ENCODE measurements at places on chromosomes 1 and 21.
A peak's percentile ranks its signal among the peaks of the same experiment; 100 is the strongest.

GRCh38 chr1:117270679-117271078 lies 60.0 kb upstream of the VTCN1 start:
- DNase-seq, result no peak

- DNase-seq, result no peak
These were observed 113.1 kb upstream of the RGS18 start for GRCh38 chr1:192045131-192045530.

- DNase-seq, result peak; percentile 35
These were observed 674 bp downstream of the CEP350 start for GRCh38 chr1:179955287-179955680.

GRCh38 chr1:4268262-4268888 lies 368.3 kb upstream of the C1orf174 start:
- DNase-seq, result no peak

DNA sequence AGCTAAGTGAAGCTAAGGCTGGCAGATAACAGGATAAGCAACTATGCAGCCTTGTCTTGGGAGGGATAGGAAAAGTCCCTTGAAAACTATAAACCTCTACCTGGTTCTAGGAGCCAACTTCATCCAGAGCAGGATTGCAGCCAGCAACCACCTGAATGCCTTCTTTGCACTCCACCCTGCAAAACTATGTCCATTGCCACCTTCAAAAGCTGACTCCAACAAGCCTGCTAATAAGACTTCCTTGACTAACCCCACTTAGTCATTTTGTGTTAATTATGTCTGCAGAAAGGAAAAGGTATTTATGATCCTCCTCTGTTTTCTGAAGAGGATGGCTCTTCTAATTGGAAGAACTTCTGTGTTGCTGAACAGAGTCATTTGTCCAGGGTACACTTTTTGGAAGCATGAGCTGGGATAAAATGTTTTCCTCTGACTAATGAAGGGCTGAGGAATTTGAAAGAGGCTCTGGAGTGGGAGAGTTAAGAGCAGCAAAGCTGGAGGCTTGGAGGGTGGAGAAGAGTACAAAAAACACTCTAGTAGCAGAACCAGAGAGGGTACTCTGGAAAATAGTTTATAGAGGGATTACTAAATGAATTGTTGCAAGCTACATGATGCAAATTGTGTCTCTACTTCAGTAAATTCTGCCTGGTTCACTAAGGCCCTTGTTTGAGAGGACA lies 9.6 kb upstream of the RIMKLA start:
- no peak for DNase-seq

- DNase-seq, result no peak
These were observed 49.2 kb downstream of the ZP4 start for GRCh38 chr1:237841485-237841884.

GRCh38 chr1:153866045-153866850 lies 56.5 kb downstream of the GATAD2B start:
- no peak for DNase-seq

DNA sequence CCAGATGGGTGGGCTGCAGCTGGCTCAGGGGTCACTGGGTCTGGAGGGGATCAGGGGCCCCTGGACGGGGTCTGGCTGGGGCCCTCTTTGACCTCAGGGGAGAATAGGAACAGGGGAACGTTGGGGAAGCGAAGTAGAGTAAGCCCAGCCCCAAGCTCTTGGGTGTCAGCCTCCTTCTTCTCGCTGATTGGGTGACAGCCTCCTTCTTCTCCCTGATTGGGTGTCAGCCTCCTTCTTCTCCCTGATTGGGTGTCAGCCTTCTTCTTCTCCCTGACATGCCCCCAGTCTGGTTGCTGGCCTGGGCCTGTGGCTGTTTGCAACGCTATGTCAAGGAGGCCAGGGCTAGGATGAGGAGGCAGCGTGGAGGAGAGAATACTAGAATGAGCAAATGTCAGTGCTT lies 76.7 kb upstream of the CASZ1 start:
- no peak for DNase-seq

DNA sequence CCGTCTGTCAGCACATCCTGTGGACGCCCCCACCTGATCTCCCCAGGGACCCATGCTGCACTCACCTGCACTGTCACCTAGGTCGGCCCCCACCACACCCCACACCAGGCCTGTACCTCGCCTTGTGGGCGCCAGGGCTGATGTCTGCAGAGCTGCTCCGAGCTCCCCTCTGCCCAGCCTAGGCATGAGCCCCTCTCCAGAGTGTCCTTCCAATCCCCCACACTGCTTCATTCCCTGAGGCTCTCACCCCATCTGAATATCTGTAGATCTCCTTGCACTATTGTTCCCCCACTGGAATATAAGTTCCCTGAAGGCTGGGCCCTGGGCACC lies 12.2 kb downstream of the UMODL1 start:
- no peak for DNase-seq

DNA sequence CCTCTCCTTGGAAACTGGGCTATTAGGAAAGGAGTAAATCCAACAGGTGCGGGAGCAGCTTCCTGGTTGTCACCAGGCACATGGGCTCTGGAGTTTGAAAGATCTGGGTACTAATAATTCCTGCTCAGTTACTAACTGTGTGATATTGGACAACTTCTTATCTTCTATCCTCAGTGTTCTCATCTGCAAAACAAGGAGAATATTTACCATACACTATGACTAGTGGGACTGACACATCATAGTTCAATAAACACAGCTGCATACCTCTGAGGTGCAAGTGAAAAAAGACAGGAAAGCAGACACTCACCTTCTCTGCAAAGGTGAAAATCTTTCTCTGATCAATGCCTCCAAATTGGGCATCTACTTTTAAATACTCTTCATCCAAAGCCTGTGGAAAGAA lies 19.7 kb downstream of the YARS1 start:
- DNase-seq, result no peak

GRCh38 chr1:59290193-59290949 lies 6.5 kb upstream of the FGGY start:
- peak; percentile 36 for DNase-seq

GRCh38 chr21:15383588-15383987 lies 318.8 kb upstream of the NRIP1 start:
- DNase-seq, result no peak

- no peak for DNase-seq
These were observed 11.8 kb upstream of the RHBDL2 start for GRCh38 chr1:38953433-38953860.

DNA sequence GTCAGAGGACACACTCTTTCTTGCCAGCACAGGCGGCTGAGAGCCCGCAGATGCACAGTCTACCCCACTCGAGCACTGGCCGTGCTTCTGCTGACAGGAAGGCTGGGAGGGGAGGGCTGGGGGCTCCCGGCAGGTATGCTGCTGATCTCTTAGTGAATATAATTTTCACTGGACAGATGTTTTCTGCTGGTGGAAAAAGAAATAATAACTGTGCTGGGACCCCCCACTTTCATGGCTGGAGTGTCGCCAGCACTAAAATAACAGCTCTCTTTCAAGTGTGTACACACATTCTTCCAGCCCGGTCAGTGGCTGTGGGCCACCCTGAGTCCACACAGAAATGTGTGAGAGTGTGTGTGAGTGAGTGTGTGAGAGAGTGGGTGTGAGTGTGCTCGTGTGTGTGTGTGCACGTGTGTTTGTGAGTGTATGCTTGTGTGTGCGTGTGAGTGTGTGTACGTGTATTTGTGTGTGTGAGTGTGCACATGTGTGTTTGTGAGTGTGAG lies 167.7 kb upstream of the USP24 start:
- no peak for DNase-seq

DNA sequence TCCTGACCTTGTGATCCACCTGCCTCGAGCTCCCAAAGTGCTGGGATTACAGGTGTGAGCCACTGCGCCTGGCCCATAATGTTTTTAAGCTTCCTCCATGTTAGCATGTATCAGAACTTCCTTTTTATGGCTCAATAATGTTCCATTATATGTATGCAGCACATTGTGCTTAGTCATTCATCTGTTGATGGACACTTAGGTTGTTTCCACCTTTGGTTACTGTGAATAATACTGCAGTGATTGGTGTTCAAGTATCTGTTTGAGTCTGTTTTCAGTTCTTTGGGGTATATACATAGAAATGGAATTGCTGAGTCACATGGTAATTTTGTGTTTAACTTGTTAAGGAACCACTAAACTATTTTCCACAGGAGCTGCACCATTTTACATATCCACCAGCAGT lies 17.7 kb downstream of the CMPK1 start:
- DNase-seq, result peak; percentile 14

- no peak for DNase-seq
These were observed 398.5 kb upstream of the ADAMTS5 start for GRCh38 chr21:27365394-27365793.

GRCh38 chr1:85629532-85629920 lies 49.0 kb downstream of the CCN1 start:
- DNase-seq, result peak; percentile 34

- no peak for DNase-seq
These were observed 413.7 kb downstream of the PTPRU start for GRCh38 chr1:29650041-29650400.

- no peak for DNase-seq
These were observed 33.5 kb upstream of the IL19 start for GRCh38 chr1:206736878-206737728.

GRCh38 chr1:56979986-56980755 lies 14.4 kb upstream of the C8B start:
- no peak for DNase-seq

GRCh38 chr21:16741141-16741665 lies 771.6 kb upstream of the CXADR start:
- DNase-seq, result no peak

DNA sequence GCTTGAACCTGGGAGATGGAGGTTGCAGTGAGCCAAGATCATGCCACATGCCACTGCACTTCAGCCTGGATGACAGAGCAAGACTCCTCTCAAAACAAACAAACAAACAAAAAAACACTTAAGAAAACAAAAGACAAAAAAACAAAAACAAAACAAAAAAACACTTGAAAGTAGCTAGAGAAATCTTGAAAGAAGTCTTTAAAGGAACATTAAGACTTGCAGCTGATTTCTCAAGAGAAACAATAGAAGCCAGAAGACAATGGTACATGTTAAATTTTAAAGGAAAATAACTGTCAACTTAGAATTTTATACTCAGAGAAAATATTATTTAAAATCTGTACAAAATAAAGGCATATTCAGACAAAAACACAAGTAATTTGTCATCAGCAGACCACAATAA lies 71.3 kb downstream of the HLX start:
- no peak for DNase-seq

- DNase-seq, result no peak
These were observed 180.7 kb downstream of the KAZN start for GRCh38 chr1:14778898-14779865.

- no peak for DNase-seq
These were observed 34.7 kb upstream of the RGL1 start for GRCh38 chr1:183769956-183770815.

DNA sequence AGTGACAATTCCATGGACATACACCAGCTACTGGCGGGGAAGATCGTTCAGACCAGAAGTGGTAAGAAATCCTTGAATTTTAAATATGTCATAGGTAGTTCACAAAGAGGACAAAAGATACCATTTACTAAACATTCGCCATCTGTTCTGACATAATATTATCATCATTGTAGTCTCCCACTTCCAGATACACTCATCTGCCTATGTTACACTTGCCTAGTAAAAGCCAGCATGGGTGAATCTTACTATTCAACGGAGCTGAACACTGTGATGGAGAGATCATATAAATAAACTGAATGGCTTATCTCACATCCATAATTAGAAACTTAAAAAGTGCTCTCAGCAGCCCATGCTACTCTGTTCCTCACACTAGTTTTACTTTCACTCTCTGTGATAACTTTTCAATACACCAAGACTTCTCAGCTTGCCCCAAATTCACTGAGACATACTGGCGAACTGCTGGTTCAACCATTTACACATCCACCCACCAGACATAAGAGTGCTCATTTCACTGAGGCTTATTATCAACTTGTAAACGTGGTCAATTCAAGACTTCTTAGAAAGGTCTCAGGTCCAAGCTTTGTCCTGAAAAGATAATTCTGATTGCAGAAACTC lies 463 bp upstream of the PRRC2C start:
- DNase-seq, result no peak

DNA sequence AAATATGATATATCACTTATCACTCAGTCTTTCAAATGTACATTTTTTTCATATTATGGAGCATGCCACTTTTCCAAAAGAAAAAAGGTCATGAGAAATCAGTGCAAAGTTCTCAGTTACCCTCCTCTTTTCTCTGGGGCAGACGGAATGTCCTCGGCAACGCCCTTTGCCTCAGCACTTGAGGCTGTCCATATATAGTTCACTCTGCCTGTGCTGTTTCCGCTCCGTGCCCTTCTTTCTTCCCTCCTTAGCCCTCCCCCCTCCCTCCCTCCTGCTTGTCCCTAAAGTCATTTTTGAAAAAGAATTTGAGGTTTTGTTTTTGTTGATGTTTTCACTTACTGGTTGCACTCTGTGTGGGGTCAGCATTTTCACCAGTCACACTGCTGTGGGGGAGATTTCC lies 5.4 kb downstream of the BARHL2 start:
- no peak for DNase-seq

DNA sequence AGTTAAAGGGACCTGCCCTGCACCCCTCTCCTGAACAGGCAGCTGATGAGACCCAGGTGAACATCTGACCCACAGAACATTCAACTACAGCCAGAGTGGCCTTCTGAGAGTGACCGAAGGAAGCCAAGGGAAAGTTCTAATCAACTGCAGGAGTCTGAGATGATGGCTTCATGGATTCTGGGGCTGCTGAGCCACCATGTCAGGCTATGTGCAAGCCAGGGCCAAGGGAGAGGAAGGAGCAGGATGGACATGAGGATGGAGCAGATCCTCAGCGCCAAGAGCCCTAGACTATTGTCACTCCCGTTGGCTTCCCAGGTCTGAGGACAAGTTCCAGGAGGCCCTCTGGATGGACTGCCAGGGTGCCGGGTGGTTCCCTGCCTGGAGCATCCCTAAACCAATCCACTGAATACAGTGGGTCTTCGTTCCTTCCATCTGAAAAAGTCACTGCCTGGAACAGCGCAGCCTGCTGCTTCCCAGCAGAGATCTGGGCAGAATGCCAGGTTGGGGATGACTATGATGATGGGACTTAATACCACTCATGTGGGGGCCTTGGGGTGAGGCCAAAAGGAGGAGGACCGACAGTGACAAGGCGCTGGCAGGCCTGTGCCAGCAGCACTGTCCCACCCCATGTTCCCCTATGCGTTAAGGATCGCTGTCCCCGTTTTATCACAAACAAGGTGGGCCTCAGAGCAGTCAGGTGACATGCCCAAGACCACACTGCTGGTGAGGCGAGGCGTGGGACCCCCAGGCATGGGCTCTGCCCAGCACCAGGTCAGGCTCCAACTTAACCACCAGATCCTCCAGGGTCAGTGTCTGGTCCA lies 19.8 kb downstream of the SPOCD1 start:
- peak; percentile 80 for DNase-seq

DNA sequence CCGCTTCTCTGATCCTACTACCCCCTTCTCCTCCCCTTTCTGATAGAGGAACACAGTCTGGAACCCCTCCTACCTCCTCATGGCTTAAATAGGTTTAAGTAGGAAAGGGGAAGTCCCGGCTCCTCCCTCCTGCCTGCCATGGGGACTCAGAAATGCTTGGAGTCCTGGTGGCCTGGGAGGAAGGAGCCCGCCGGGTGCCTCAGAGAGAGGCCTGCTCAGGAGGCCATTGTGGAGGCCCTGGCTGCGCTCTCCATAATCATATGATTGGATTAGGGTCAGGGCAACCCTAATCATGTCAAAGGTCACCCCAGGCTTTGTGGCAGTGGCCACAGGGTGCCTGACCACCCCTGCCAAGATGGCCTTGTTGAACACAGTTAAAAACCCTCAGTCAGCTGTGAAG lies 29.0 kb downstream of the WNT3A start:
- no peak for DNase-seq

- no peak for DNase-seq
These were observed 18.6 kb downstream of the INSRR start for GRCh38 chr1:156840186-156840897.
